Renal cortical epithelial cell (primary cell): ENCODE measurements at places on chromosomes 4 and X. TPM values are rescaled to one million over a fixed set of nuclear protein-coding genes. Genes with fewer than 3 reads are reported as not detected.

The UGT2B11 gene
- not detected in 2 replicates for total RNA-seq

The ARL9 gene
- total RNA-seq: 0.40 and 0.69 TPM in 2 replicates

The KLB gene
- not detected in 2 replicates for total RNA-seq

The ATP8A1 gene
- total RNA-seq: 4.0 and 38.4 TPM in 2 replicates

The MRFAP1 gene
- 57.8 and 240 TPM in 2 replicates for total RNA-seq

The ARMCX5 gene
- 17.0 and 19.9 TPM in 2 replicates for total RNA-seq

The PDE5A gene
- 2.1 and 7.6 TPM in 2 replicates for total RNA-seq

The RBM10 gene
- total RNA-seq: 44.5 and 50.2 TPM in 2 replicates

The PSAPL1 gene
- not detected in 2 replicates for total RNA-seq

The P2RY4 gene
- 0.15 TPM in 1 of 2 replicates, not detected in the other for total RNA-seq

The CSAG2 gene
- not detected in 2 replicates for total RNA-seq

The GABRG1 gene
- total RNA-seq: not detected in 2 replicates
